ENCODE measurements at places on chromosomes 4 and X.

- no peak for DNase-seq
These were observed 40.6 kb upstream of the SORCS2 start for GRCh38 chr4:7151668-7152227.

DNA sequence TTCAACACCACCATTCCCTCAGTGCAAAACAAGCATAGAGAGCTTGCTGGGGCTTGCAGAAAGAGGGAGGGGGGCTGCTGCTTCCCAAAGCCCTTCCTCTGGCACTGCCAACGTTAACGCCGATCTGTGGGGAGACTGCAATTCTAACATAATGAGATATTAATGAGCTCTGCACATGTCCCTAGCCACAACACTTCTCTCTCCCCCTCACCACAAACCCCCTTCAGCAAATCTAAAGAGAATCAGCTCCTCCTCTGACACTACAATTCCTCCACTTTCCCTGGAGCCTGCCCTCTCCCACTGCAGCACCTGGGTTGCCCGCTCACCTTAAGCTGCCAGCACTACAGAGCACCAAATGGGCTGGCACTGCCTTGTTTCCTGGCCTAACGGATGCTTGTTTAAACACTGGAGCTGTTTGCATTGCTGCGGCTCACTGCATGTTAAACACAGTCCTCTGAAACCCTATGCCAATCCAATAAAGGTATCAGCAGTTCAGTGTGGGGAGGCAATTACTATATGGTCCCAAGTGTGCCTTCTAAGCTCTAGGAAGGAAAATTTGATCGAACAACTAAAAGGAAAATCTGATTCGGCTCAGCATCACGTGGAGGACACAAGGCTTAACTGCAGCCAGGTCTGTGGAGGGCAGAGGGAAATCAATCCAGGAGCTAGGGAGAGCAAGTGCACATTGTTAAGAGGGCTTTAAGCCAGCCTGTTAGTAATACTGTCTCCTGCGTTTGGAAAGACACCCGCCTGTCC is 232.4 kb downstream of the MAML3 start:
- DNase-seq, result no peak

- no peak for DNase-seq
These were observed 448.2 kb downstream of the PCDH10 start for GRCh38 chr4:133597251-133597650.

- no peak for DNase-seq
These were observed 210.7 kb downstream of the PPP1R2C start for GRCh38 chrX:42567268-42567667.

GRCh38 chrX:39477762-39478120 is 620.0 kb downstream of the BCOR start:
- no peak for DNase-seq

DNA sequence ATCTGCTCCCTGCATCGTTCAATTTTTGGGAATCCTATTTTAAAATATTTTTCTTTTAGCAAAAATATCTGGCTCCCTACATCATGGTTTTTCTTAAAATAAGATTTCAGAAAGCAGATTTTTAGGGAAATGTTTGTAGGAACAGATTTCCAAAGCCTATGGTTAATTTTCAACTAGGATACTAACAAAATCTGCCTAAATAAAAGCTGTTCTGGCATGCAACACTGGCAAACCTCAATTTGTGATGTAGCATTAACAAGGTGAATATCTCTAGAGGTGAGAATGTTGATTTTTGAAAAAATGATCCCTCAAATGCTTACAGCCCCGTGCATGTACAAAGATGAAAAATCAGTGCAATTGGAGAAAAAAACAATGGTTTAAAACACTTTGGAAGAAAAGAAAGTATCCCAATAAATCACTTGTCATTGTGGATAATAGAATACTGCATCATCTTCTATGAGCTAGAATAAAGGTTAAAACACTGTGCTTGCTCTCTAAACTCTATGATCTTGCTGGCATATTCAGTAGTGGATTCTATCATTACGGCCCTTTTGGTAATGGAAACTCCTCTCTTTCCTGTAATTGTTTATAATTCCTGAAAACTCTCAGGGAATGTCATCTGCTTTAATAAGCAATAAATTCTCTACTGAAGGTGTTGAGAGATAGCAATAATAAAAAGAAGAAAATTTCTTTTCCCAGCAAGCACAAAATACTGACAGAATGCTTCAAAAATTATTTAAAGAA is 97.6 kb downstream of the C4orf33 start:
- no peak for DNase-seq

DNA sequence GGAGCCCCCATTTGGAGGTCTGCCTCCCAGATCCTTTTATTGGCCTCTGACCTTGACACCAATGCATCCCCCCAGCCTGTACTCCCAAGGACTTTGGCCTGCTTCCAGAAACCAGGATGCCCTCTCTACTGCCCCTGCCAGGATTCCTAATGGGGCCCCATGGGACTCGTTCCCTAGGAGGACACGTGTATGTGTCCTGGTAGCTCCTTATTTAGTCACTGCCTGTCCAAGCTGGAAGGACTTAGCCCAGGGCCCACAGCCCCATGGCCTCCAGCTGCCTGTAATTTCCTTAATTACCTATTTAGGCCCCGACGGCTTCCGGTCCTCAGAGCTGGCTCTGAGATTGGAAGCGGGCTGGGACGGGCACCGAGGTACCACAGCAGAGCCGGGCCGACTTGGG is 9.4 kb downstream of the ATP2B3 start:
- DNase-seq, result no peak

GRCh38 chr4:19224820-19225219 is 1026.9 kb upstream of the SLIT2 start:
- DNase-seq, result no peak

DNA sequence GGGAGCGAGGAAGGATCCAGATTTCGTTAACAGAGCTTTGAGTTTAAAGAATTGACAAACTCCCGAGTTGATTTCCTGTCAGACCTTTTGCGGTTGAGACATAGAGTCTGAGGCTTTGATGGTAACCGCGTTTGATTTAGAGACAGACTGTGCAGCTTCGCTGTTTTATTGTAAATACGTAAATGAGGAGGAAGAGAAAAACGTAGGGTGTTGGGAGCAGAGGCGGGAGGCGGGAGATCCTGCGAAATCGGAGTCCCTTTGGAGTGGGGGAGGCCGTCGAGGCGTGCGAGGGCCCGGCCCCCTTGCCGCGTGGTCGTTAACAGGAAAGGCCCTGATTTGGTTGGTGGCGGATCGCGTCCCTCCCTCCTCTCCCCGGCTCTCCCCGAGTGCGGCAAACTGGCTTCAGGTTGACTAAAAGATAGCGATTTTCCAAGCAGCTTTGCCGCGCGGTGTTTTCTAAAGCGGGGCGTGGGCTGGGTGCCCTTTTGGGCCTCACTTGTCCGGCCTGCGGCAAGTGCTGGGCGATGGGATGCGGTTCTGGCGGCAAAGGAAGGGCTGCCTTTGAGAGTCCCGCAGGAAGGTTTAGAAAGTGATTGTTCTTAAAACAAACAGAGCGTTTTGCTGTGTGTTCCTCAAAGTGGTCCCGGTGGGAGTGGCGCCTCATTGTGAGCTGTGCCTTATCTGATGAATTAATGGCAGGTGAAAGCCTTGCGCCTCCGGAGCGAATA is 857 bp downstream of the SCML1 start:
- DNase-seq, result no peak

- DNase-seq, result peak; percentile 80
These were observed 5.3 kb downstream of the ZFYVE28 start for GRCh38 chr4:2412885-2413716.

DNA sequence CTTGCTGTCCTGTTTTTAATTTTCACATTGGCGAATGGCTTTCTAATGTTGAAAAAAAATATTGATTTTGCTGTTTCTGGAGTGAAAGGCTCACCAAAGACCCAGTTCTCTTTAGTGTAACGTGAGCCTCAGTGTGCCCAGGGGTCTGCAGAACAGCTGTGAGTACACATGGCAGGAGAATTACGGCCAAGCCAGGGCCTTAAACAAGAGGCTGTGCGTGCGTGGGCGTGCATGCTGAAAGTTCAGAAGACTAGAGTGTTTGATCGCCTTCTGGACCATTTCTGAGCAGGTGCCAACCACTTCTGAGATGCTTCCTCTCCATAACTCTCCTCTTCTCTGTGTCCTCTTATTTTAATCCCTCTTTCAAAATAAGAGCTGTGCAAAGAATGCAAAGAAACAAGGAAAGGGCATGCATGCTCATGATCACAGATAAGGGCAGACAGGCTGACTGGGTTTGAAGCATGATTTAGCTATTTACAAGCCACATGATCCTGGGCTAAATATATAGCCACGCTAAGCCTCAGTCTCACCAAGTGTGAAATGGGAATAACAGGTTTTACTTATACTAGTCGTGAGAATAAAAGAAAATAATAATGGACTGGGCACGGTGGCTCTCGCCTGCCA is 9.9 kb downstream of the PHEX start:
- no peak for DNase-seq

GRCh38 chr4:154564311-154564710 is 1.5 kb downstream of the FGB start:
- DNase-seq, result no peak

- no peak for DNase-seq
These were observed 473.9 kb downstream of the GALNTL6 start for GRCh38 chr4:172287117-172287516.

DNA sequence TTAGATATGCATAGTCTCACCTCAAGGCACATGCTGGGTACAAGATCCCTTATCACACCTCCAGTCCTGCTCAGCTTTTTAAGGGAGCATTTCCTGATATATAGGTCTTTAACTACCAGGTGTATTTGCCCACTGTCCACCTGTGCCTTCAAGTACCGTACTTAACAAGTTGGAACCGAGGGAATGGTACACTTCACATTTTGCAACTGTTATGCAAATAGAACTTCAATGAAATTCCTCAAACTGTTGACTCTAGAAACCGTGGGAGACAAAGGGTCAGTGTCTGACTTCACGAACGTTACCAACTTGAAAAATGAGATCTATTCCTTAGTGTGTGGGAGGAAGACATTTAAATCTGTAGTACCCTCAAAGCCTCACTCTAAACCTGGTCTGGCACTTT is 5.2 kb downstream of the TRIM2 start:
- no peak for DNase-seq

DNA sequence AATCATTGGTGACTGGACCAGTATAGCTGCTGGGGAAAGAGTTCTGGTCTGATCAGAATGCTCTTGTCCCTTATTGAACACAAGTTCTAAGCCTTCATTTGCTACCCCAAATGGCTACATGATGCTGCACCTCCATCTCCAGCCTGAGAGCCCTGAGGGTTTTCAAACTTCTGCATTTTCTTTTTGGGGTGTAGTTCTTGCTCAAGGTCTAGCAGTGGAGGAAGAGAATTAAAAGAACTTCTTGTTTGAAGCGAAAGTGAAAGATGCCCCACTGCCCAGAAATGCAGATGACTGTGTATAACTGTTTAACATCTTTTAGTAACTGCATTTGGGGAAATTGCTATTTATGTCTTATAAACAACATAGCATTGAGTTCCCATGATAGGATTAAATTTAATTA is 38.5 kb downstream of the LAMTOR3 start:
- DNase-seq, result no peak

GRCh38 chr4:161650812-161651211 is 513.0 kb downstream of the FSTL5 start:
- no peak for DNase-seq

GRCh38 chr4:1369479-1370079 is 22.6 kb downstream of the UVSSA start:
- no peak for DNase-seq

- no peak for DNase-seq
These were observed 321.6 kb downstream of the ARHGAP10 start for GRCh38 chr4:148053298-148054003.

DNA sequence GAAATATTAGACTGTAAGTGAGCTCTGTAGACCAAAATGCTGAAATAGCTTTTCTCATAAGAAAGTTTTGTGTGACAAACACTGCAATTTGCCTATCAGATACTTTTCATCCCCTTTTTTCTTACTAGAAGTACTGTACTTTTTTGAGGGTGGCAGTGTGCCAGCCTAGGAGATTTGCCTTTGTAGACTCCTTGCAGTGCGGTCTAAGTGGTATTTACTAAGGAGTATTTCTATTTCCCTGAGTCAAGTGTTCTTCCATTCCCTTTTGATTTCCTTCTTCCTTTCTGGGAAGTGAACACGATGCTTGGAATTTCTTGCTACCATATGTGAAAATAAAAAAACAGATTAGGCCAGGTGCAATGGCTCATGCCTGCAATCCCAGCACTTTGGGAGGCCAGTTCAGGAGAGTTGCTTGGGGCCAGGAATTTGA is 34.6 kb downstream of the PDLIM5 start:
- no peak for DNase-seq

GRCh38 chr4:155495572-155496293 is 119.0 kb upstream of the MAP9 start:
- no peak for DNase-seq

- DNase-seq, result no peak
These were observed 109.7 kb downstream of the RTL5 start for GRCh38 chrX:72021975-72022374.

- no peak for DNase-seq
These were observed 184.6 kb upstream of the KIT start for GRCh38 chr4:54473077-54473545.

DNA sequence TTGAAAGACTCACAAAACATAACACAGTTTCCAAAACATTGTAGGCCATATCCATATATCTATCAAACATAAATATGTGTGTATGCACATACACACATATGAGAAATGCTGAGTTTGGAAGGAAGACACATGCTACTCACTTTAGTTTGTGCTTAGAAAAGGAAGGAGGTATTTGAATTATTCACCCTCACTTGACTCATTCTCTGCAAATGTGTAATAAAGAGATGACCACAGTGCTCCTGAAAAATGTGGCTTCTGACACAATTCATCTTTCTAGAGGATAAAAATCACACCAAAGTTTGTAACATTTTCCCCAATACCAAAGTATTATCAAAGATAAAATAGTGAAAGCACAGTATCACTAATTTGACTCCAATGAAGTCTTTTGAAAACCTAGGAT is 950.1 kb downstream of the FAT4 start:
- DNase-seq, result no peak

DNA sequence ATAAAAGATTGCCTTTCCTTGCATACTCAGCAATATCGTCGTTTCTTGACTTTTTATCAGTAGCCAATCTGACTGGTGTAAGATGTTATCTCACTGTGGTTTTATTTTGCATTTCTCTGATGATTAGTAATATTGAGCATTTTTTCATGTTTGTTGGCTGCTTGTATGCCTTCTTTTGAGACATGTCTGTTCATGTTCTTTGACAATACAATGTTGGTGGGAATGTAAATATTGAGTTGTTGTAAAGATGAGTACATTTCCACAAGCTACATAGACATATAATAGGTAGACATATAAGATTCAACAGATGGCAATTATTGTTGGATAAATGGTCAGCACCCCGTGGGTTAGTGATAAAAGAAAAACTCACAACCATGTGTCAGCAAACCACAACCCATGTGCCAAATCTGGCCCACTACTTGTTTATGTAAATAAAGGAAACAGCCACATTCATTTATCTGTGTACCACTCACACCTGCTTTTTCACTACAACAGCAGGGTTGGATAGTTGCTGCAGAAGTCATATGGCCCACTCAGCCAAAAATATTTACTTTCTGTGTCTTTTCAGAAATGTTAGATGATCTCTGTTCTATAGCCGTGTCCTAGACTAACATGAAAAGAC is 153.1 kb upstream of the VCX start:
- no peak for DNase-seq

DNA sequence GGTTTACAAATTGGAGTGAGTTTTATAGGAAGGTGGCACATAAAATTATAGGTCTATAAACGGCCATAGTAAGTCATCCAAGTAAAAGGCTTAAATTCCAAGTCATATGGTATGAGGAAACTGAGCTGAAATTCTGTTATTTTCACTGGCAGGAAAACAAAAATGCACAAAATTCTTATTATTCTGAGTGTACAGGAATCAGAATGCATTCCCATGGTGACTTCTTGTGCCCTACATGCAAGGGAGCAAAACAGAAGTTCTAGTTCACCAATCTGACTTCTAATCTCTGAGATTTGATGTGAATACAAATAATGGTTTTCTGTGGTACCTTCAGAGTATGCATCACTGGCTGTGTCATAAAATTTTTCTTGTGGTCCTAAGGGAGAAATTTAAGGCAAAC is 102.9 kb downstream of the CLCN4 start:
- no peak for DNase-seq

All from activated CD4-positive, CD25-positive, alpha-beta regulatory T cell treated with anti-CD3 and anti-CD28 coated beads, Interleukin-2, amount 50 U/mL, for 16 hours (primary cell).